ENCODE measurements at places on chromosomes 6 and 20. TPM values are rescaled to one million over a fixed set of nuclear protein-coding genes. Genes with fewer than 3 reads are reported as not detected.

Gene ZC2HC1B
- total RNA-seq: 0.36 TPM

Gene CLIC5
- not detected for total RNA-seq

Gene TCF21
- total RNA-seq: 0.08 TPM

Gene HLA-DQB2
- 27.1 TPM for total RNA-seq

DNA sequence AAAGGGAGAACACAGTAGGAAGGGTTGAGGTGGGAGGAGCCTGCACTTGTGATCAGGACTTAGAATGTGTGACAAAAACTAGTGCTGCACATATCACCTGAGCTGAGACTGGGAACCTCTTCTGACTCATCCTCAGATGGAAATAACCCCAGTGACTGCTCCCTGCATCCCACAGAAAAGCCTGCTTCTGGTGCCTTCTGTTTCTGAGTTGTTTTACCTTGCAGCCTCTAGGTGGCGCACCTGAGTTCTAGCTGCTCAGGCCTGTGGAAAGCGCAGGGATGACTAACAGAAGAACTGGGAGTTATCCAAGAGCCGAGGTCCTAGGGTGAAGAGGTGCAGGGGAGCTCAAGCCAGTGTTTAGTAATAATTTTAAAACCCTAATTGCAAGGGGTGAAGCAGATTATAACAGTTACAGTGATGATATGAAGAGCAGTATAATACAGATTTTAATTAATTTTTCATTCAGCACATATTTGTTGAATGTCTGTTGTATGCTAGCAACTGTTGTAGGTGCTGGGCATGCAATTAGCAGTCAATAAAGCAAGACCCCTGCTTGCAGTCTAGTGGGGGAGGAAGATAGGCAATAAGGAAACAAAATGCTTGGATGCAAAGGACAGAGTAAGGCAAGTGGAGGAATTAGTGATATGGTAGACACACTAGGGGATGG is 302.5 kb downstream of the DHX35 start:
- no peak for DNase-seq

- no peak for DNase-seq
Observed at GRCh38 chr6:81487489-81487888, 265.0 kb downstream of the TENT5A start.

DNA sequence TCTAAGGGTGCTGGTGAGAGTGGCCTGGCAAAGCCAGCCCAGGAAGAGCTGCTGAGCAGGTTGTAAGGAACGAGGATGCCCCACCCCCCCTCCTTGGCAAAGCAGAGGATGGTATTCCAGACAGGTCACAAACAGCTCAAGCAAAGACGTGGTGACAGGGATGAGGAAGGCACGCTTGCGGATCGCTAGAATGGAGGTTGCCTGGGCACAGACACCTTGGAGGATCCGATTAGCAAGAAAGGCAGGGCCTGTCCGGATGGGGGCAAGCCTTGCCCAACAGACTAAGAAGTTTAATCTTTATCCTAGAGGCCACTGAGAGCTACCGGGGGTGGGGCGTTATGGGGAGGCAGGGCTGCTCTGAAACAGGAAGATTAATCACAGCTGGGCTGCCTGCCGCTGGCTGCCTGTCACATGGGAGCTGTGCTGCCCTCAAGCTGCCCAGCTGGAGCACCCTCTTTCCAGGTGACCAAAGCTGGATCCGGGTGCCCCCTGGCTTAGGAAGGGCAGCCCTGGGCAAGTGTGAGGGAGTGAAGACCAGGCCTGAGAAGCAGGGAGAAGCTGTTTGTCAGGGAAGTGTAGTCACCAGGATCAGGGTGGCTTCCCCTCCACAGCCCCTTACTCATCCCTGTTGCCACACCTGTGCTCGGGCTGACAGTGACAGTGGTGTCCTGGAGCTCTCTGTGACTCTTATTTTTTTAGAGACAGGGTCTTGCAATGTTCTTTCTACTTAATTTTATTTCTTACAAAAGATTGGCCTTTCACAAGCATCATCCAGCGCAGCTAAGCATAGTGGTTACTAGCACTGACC is 9.1 kb upstream of the MAPK13 start:
- DNase-seq: no peak

DNA sequence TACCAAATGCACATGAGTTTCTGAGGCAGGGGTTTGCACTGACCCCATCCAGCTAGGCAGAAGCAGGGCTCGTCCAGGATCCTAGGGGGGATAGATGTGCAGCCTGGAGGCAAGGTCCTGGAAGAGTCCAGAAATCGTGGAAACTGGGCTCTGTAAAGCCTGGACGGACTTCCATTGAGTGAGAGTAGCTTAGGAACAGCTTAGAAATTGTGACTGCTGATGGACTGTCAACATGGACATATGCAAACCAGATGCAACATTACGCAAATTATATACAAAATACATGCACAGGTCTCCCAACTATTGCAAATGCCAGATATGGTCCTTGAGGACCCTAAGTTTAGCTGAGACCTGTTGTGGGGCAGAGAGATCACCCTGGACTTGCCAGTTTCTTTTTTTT is 4.8 kb upstream of the EMILIN3 start:
- no peak for DNase-seq

GRCh38 chr6:80974579-80974978 is 777.9 kb downstream of the TENT5A start:
- no peak for DNase-seq
